CD4-positive, alpha-beta T cell treated with Interleukin-21 for 1 hour (primary cell): ENCODE measurements at places on chromosomes 7 and 10.

DNA sequence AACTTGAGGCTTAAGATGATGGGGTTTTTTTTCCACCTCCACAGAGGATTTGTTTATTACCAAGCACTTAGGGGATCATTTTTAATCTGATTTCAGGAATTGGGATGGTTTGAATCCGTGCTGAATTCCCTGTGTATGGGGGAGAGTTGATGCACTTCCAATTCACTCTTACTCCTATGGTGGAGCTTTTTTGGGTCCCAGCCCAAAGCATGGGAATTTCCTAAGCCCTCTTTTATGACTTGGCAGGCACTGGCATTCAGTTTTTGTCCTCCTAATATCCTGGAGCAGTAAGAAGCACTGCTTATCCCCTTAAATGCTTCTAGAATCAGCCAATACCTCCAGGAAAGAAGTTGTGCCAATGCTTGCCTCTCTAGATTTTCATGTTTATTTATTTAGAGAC lies 78.7 kb downstream of the HYCC1 start:
- no peak for DNase-seq

- no peak for DNase-seq
Measured at GRCh38 chr10:124685261-124685660, 58.9 kb downstream of the FAM53B start.

GRCh38 chr10:29692121-29692539 lies 57.4 kb upstream of the SVIL start:
- DNase-seq = no peak

GRCh38 chr7:151252961-151253711 lies 4.6 kb upstream of the SMARCD3 start:
- no peak for DNase-seq

- no peak for DNase-seq
Measured at GRCh38 chr10:71999360-72000072, 35.3 kb downstream of the CHST3 start.

DNA sequence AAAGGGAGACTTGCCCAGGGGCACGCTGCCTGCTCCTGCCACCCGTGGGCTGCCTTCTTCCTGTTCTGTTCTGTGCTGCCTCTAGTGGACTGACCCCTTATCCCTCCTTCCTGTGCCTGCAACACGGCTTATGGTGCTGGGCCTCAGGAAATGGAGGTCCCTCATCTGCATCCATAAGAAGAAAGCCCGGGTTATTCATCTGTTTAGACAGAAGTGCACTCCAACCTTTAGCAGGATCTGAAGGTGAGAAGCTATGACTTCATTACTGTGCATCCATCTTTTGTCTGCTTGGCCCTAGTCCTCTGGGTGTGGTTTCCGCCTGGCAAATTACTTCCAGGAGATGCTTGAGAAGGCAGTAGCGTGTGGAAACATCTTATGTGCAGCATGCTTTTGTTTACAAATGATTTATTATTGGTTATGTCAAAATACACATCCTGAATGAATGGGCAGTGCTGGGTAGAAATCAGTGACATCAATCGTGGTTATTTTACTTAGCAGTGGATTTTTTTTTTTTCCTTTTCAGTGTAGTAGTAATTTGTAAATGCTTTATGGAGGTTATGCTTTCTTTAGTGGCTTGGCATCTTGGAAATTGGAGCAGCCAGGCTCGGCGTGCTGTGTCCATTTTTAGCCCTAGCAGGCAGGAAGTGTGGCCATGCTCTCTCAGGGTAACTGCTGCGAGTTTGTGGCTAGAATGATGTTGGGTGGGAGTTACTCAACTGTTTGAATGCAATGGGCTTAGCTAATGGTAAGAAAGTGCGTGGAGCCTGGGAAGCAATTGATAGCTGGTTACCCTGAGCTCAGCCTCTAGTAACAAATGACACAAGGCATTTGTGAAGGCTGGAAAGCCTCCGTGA lies 12.7 kb downstream of the PTPRE start:
- DNase-seq = no peak

DNA sequence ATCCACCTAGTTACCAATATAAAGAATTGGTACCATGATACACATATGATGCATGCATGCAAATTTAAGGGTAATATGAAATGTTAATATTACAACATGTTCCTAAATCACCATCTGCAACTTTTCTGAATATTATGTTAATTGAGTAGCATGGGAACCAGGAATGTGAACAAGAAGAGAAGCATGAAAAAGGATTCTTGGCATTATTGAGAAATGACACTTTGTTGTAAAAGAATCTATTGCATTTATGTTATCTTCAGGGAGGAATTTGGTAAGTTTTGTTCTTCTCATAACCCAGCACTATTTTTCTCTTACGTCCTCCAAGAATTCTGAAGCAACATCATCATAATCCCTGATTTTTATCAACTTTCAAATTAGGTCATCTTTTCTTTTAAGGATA lies 159.9 kb upstream of the SLC25A13 start:
- DNase-seq = no peak

- no peak for DNase-seq
Measured at GRCh38 chr10:110898391-110898790, 20.6 kb downstream of the BBIP1 start.

- DNase-seq = no peak
Measured at GRCh38 chr10:60237977-60238758, 151.5 kb downstream of the ANK3 start.

GRCh38 chr10:48533951-48534720 lies 70.7 kb downstream of the ARHGAP22 start:
- no peak for DNase-seq

DNA sequence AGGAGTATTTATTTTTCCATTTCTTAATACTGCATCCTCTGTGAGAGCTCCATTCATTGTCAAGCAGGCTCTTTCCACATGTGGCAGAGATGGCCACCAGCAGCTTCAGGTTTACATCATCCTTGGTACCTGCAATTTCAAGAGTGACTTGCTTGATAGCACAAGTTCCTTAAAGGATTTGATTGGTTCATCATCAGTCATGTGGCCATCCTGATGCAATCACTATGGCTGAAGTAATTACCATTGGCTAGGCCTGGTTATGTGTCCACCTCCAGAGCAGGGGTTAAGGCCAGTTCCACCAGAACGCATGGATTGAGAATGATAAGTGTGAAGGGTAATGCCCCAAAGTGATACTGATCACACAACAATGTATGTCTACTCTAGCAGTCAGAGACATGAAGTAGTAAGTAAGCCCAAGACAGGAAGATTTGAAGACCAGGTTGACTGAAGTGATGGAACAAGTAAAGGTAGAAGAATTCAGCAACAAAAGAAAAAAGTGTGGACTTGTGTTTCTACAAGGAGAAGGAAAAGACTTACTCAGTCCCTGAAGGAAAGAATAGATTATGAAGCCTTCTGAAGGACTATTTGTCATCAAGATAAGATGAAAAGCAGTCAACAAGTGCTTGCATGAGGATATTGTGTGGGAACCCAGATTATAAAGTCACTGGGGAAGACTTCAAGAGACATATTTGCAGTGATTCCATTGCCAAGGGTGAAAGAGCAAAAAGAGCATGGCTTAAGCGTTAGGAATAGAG lies 26.4 kb upstream of the PRKAR2B start:
- no peak for DNase-seq

DNA sequence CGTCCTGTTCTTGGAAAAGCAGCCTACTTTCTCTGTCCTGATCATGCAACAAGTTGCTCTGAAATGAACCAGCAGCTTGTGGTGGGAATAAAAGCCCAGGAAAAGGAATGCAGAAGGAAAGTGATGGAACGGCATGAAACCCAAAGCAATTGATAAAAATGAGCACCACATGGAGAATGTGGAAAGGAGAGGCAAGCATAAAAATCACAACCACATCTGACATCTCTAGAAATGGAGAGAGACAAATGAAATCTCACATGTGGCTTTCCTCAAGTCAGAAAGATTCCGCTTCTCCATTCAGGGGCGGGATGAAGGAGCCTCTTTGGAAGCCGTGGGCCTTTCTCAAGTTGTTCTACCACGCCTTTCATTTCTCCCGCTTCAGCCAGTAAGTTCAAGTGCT lies 631.7 kb upstream of the GALNT17 start:
- no peak for DNase-seq
